ENCODE measurements at places on chromosomes 3 and 15.

DNA sequence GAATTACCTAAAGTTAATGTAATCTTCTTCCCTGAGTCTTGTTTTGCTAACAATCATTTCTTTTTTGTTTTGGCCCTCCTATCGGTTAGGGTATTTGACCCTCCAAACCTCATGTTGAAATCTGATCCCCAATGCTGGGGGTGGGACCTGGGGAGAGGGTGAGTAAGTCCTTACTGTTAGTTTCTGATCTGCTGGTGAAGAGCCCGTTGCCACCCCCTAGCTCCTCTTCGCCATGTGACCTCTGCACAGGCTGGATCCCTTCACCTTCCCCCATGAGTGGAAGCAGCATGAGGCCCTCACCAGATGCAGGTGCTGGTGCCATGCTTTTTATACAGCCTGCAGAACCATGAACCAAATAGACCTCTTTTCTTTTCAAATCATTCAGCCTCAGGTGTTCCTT is 62.8 kb upstream of the ADCY5 start:
- peaks cover 20% of the 10 kb centered on the region for H3K36me3 ChIP-seq
- H3K4me1 ChIP-seq = no peaks in the 10 kb centered on the region

DNA sequence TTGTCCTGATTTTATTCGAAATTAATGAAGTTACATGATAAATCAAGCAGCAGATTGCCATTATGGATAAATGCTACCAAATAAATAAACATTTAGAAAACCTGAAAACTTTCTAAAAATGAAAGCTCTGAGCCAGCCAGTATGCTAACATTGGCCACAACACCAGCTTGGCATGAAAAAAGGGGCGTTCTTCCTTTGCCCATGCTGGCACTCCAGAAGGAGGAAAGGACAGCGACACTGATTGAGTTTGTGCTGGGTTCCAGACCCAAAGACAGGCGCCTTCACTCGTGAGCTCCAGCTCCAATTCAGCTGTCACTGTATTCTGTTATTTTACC is 5.1 kb downstream of the STIMATE start:
- peaks cover 24% of the 10 kb centered on the region for H3K4me1 ChIP-seq
- H3K27ac ChIP-seq = no peak overlapping the region
- H3K4me3 ChIP-seq = no peak overlapping the region
- no peak for DNase-seq
- H3K36me3 ChIP-seq = no peaks in the 10 kb centered on the region

GRCh38 chr3:103127098-103127630 is 692.3 kb downstream of the ZPLD1 start:
- no peaks in the 10 kb centered on the region for H3K27me3 ChIP-seq
- H3K27ac ChIP-seq = no peak overlapping the region
- H3K4me1 ChIP-seq = no peaks in the 10 kb centered on the region
- DNase-seq = no peak
- H3K4me3 ChIP-seq = no peak overlapping the region

DNA sequence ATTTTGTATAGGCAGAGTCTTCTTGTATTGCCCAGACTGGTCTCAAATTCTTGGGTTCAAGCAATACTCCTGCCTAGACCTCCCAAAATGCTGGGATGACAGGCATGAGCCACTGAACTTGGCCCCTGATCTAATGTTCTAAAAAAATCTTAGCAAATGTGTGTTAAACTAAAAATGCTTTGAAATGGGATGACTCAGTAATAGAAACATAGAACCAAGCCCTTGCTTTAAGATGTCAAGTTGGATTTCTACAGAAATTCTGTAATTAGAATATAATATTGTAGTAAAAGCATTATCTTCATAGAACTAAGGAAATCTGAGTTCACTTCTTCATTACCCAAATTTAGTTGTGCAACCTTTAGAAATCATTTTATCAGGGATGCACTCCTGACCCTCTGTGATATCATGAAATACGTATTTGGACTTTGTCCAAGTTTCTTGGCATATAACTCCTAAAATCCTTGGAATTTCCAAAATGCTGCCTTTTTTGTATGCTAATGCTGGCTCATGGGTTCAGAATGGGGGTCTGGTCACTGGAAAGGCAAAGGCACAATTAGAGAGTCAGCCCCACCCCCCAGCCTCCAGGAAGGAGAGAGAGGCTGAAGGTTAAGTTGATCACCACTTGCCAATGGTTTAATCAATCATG is 217.3 kb downstream of the TP63 start:
- H3K4me3 ChIP-seq = no peak overlapping the region
- H3K27ac ChIP-seq = no peak overlapping the region
- DNase-seq = no peak
- no peaks in the 10 kb centered on the region for H3K4me1 ChIP-seq
